ENCODE measurements at places on chromosomes 6 and 20.

GRCh38 chr20:62766071-62766450 lies 30.2 kb upstream of the MRGBP start:
- no peak for DNase-seq

- no peak for DNase-seq
Observed at GRCh38 chr6:29631209-29631810, 1.7 kb downstream of the GABBR1 start.

DNA sequence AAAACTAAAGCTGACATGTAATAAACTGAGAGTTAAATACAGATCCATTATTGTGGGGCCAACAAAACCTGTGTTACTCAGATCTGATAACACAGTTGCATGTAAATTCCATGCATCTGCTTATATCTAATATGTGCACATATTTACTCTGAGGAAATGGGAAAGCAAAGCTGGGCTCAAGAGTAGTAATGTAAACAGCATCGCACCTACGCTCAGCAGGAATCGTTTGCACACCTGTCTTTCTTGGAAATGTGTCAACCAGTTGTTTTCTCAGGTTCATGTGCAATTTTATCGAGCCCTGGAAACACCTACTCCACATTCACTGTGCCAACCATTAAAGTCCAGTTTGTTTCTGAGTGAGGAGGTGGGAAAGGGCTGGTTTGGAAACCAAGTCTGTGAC lies 80.3 kb upstream of the CNKSR3 start:
- DNase-seq: no peak

GRCh38 chr6:82751718-82752117 lies 313.9 kb downstream of the UBE3D start:
- DNase-seq: no peak

GRCh38 chr6:37607944-37608343 lies 89.7 kb downstream of the MDGA1 start:
- DNase-seq: no peak

GRCh38 chr20:62063315-62063980 lies 2.2 kb downstream of the TAF4 start:
- DNase-seq: no peak

DNA sequence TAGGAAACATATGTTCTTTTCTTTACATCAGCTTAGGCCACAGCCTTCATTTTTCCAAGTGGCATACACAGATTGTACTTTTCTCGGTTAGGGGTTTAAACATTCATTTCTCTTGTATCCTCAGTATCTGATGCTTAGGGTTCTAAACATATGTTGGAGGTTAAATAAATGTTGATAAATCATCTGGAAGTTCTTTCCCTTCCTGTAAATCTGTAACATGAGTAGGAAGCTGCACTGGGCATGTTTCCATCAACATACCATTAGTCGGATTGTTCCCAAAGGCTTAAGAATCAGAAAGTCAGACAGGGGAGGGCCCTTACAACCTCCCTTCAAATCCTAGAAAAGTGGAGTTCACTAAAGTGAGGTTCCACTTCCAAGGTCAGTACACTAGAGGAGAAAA lies 54.8 kb upstream of the BCLAF1 start:
- no peak for DNase-seq

GRCh38 chr6:144928847-144929246 lies 643.7 kb downstream of the UTRN start:
- no peak for DNase-seq

DNA sequence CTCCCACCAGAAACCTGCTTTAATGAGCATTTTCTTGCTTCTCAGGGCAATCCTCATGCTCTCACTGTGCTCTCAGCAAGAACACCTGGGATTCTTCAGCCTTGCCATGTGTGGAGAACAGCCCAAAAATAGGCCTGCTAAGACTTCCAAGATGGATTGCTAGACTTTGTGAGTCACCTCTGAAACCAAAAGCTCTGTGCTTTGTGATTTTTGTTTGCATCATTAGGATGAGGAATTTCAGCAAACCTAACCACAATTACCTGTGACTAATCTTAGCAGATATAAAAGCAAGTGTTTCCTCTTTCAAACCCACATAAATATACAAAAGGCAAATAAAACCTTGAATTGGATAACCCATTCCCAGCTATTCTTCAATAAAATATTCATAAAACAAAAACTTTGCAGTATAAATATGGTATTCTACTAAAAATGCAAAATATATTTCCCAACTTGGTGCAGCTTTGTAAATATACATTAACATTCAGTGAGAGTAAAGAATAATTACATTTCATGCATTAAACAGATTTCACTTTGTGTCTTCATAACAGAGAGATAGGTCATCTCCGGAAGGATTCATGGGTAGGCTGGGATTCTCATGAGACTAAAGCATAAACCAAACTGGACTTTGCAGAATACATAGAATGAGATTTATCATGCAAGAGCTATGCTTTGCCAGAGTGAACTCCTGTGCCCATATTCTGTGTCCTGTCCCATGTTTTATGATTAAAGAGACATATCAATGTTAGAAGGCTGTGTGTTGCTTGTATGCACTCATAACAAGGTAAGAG lies 33.5 kb downstream of the TPBG start:
- DNase-seq: no peak

DNA sequence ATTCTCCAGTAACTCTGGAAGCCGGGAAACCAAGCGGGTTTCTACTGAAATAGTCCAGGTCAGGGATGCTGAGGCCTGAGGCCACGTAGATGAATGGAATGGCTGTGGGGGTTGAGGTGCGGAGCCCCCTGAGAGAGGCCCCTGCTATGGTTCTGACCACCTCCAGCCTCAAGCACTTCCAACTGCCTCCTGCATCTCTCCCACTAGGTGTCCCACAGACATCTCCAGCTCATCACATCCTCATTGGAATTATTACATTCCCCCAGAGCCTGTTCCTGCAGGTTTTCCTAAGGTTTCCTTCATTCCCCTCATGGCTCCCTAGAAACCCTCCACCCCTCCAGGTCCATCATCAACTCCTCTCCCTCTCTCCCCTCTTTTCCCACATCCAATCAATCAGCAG lies 48.7 kb downstream of the UNC5CL start:
- no peak for DNase-seq

GRCh38 chr20:44146272-44146671 lies 40.7 kb downstream of the JPH2 start:
- no peak for DNase-seq

DNA sequence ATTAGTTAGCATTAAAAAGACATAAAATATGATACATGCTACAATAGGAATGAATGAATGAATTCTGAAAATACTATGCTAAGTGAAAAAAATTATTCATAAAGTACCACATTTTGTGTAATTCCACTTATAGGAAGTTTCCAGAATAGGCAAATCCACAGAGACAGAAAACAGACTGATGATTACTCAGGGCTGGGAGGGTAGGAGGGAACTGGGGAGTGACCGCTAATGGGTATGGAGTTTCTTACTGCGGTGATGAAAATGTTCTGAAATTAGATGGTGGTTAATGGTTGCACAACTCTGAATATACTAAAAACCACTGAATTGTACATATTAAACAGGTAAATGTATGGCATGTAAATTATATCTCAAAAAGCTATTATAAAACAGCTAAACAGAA lies 22.6 kb downstream of the FERMT1 start:
- no peak for DNase-seq

DNA sequence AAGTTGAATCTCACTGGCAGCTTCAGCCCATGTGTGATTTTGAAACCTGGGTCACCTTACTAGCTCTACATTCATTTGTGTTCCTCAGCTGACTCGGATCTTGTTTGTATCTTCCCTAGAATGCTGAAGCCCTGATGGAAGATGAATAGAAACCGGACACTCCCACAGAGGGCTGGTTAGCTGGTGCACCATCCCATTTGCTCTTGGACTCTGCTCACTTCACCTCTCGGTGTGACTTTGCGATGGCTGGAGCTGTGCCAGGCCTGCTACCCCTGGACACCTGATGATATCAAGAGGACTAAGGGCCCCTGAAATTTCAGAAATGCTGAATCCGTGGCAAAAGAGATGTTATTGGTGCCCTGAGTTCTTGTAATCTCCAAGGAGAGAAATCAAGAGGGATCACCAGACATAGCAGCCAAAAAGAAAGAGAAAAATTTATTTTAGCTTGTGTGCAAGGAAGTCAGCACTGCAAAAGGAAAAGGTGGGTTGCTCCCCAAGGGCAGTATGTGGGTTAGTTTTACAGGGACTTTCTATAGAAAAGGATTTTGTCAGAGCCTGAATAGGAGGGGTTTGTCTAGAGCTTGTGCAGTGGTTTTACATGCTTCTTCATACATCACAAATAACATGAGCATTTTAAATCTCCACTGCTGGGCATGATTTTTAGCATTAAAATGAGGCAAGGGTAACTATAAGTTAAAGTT lies 426.3 kb upstream of the NOX3 start:
- no peak for DNase-seq

DNA sequence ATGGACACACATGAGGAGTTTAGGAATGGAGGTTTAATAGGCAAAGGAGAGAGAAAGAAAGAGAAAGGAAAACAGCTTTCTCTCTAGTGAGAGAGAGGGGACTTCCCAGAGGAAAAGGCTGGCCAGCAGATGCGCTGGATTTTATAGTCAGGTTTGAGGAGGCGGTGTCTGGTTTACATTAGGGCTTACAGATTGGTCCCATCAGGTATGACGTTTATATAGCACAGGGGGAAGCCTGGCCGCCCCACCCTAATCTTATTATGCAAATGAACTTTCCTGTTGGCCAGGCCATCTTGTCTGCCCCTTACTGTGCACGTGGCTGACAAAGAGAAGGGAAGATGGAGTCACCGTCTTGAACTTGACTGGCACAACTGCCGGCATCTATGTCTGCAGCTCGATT lies 86.6 kb upstream of the QKI start:
- DNase-seq: no peak

GRCh38 chr20:45975686-45976085 lies 3.7 kb upstream of the ZNF335 start:
- DNase-seq: no peak

DNA sequence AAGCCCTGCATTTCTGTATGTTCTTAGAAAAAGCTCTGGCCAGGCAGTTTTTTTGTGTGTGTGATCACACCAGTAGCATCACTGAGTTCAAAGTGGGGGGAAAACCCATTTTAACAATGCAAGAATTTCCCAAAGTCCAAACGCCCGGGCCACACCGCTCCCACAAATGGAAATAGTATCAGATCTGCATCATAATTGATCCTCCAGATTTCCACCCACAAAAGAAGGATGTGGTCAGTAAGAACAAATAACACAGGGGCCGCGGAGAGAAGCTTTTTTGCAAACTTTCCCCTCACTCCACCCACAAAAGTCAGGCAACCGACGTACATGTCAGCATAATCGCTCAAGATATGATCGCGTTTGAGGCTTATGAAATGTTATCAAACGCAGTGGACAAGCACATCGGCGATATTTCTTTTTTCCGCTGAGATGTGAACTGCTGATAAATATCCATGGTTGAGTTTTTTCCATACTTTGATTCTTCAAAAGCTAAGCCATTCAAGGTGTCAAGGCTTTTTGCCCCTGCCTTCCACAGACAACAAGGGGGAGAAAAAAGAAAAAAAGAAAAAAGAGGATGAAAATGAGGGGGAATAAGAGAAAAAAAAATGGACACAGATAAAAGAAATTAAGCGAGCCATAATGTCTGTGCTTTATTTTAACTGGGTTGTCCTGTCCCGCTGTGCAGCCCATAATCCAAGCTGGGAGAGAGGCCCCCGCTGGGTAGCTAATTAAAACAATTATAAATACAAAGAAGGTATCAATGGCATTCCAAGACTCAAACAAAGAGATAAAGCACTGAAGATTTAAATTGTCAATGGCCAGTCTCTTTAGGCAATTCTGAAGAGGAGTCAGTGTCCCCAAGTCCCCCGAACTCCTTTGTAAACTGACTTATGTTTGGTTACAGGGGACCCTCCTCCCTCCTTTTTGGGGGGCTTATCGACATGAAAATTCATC lies 143.5 kb downstream of the ZFP64 start:
- DNase-seq: peak; percentile 11

DNA sequence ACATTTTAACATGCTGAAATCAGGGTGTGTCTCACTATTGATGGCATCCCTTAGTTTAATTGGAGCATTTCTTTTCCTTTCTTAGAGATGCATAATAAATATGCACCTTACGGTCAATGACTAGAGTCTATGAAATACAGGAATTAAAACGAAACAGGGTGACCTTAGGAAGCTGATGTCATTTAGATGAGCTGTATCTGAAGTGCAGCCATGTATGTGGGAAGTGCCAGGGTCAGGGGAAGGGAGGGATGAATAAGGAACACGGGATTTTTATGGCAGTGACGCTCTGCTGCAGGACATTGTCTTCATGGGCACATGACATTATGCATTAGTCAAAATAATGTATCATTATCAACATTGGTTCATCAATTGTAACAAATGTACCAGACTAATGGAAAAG lies 84.0 kb downstream of the AGPAT4 start:
- no peak for DNase-seq

- DNase-seq: no peak
Observed at GRCh38 chr6:79609225-79609595, 21.9 kb upstream of the SH3BGRL2 start.

GRCh38 chr6:1774226-1774915 lies 164.7 kb downstream of the FOXC1 start:
- DNase-seq: no peak

DNA sequence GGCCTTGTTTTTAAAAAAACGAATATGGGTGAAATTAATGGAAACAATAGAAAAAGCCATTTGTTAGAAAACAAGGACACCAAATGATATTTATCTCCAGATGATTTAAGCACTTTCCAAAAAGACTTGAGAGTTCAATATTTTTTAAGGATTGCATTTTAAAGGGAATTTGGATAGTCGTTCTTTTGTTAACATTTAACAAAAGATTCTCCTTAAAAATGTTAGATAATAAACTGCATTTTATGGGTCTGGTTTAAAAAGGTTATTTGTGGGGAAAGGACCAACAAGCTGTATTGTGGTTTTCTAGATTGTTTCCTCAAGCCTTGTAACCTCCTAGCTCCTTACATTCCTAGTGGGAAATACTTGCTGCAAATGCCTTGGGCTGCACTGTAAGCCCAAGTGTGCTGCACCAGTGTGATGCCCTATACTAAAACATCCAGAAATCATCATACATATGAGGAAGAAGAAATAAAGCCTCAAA lies 1.5 kb upstream of the PHIP start:
- DNase-seq: no peak

DNA sequence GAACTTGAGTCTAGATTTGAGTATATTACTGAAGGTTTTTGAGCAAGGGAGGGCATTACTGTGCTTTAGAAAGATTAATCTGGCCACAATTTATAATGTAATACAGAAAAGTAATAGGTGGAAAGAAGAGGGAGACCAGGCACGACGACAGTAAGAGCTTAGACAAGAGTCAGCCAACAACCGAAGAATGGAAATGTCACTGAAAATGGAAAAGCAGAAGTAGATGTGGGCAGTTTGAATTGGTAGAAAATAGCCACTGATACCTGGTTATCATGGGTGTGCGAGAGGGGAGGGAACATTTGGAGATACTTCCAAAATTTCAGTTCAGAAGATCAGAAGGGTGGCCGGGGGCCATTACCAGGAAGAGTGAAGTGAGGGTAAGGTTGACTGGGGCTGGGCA lies 339.1 kb downstream of the UTRN start:
- DNase-seq: no peak

All from activated CD8-positive, alpha-beta memory T cell treated with anti-CD3 and anti-CD28 coated beads for 4 hours (primary cell).